ENCODE measurements at places on chromosomes 16 and 17.

DNA sequence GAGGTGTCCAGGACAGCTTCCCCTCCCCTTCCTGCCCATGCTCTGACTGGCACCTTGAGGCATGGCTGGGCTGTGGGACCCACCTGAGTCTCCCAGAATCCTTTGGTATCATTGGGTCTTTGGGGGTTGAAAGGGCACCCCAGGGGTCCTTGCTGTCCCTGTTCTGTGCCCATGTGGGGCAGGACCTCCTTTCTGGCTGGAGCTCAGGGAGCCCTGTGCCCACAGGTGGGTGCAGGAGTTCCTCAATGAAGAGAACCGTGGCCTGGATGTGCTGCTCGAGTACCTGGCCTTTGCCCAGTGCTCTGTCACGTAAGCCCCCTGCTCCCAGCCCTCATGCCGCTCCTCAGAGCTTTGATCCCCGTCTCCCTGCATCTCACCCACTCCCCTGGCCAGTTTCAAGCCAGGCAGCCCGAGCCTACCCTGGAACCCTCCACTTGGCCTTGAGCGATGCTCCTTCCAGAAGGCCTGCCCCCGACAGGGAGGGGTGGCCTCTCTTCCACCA is 11.8 kb downstream of the FMNL1 start:
- no peak for DNase-seq

DNA sequence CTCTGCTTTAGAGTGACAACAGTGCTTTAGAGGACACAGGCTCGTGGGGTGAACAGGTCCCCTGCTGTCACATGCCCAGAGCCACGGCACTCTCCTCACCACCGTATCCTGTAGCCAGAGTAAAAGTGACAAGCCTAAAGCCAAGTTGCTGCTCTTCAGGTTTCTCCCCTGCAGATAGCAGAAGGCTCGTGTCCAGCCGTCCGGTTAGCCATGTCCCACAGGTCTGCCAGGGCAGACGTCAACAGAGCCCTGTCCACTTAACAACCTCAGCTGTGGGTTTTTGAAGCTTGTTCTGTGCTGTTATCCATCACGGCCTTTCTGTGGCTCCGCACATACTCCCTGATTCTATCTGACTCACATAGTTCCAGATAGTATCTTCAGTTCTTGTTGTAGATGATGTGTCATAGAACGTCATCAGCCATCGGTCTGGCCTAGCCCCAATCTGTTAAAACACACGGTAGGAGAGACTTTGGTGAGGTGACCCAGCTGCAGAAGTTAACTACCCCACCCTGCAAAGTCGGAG is 100.7 kb downstream of the SOCS1 start:
- DNase-seq: no peak

GRCh38 chr16:21626659-21627277 is 25.6 kb downstream of the IGSF6 start:
- DNase-seq: peak; percentile 47

GRCh38 chr17:77802811-77803220 is 155.7 kb upstream of the TNRC6C start:
- DNase-seq: no peak

GRCh38 chr16:59696495-59696894 is 962.4 kb upstream of the GOT2 start:
- no peak for DNase-seq

- DNase-seq: no peak
Observed at GRCh38 chr17:32490101-32490482, 3.3 kb downstream of the CDK5R1 start.

DNA sequence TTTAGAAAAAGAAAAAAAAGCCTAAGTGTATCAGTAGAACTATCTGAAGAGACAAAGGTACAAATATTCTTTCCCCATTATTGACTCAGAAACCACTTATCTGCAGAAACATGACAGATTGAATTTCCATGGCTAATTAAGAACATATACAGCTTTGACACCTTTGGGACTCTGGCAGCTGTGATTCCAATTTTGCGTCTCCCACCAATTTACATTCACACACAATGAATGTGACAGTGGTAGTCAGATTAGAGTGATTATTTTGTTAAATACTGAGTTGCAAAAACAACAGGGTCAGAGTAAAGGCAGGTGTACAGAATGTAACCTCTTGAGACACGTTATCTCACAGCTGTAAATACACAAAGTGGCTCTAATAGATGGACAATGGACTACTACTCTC is 5.3 kb upstream of the PPM1D start:
- DNase-seq: no peak
